Kidney epithelial cell (primary cell): ENCODE measurements at places on chromosomes 4 and X.

DNA sequence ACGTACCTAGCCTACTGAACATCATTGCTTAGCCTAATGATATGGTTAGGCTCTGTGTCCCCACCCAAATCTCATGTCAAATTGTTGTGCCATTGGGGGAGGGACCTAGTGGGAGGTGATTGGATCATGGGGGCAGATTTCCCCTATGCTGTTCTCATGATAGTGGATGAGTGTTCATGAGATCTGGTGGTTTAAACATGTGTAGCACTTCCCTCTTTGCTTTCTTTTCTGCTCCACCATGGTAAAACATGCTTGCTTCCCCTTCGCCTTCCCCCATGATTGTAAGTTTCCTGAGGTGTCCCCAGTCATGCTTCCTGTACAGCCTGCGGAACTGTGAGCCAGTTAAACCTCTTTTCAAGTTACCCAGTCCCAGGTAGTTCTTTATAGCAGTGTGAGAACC, 102.6 kb downstream of the RAPGEF2 start:
- no peak for DNase-seq

- no peak for DNase-seq
These were observed 2.8 kb upstream of the TIFA start for GRCh38 chr4:112288455-112288854.

DNA sequence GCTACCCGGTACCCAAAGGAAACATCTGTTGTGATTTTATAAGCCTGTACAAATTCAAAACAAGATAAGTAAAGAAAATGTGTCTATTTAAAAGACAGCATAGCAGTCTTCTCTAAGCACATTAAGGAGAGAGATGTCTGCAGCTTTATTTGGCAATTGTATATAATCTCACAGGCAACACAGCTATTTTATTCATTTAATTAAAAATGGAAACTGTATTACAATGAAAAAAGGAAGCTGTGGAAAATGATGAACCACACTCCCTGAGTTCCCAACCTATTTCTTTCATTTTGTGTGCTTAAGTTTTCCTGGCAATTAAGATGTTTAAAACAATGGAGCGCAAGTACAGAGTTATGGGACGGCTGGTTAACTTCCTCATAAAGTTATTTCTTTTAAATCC, 78.4 kb downstream of the CBLL2 start:
- no peak for DNase-seq

GRCh38 chr4:120399826-120400225, 333.2 kb upstream of the MAD2L1 start:
- no peak for DNase-seq

DNA sequence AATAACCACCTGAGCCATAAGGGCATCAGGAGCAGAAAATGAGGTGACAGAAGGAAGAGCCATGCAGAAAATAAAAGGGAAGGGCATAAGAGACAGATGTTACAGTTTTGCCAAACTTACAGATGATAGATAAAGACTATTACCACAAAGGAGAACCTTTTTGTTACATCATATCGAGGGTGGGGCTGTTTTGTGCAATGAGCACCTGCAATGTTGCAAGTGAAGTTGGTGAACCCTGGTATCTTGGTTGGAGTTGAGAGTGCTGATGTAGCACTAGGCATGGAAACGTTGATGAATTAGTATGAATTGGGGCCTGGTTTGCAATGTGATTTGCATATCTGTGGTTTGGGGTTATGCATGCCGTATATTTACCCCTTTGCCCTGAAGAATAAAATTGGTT, 119.8 kb upstream of the TEX13D start:
- no peak for DNase-seq

- no peak for DNase-seq
These were observed 17.2 kb downstream of the BTK start for GRCh38 chrX:101368800-101369199.

DNA sequence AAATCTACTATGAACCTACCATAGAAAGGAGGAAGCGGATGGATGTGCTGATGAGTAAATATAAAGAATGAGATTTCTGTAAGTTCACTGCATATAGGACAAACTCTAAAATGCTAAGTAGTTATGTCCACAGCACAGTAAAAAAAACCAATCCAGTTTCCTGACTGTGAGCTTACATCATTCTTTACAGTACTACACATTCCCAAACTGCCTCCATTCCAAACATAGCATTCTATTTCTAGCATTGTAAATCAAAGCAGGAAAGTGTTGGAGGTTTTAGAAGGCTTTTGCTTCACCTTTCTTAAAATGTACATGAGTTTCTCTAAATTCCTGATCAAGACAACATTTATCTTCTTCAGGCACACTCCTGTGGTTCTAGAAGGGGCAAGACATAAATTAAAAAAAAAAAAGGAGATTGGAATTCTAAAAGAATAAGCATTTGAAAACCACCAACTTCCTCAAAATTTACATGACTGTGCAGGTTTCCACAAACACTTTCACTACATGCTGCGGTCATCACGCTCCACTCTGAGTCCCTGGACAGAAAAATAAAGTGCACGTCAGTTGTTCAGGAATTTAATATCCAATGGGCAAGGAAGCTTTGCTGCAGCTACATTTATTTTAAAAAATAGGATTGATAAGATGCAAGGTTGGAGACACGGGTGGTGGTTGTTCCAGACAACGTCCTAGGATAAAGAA, 297.6 kb upstream of the STS start:
- no peak for DNase-seq

- DNase-seq: no peak
These were observed 511 bp upstream of the NKX6-1 start for GRCh38 chr4:84499624-84499982.

DNA sequence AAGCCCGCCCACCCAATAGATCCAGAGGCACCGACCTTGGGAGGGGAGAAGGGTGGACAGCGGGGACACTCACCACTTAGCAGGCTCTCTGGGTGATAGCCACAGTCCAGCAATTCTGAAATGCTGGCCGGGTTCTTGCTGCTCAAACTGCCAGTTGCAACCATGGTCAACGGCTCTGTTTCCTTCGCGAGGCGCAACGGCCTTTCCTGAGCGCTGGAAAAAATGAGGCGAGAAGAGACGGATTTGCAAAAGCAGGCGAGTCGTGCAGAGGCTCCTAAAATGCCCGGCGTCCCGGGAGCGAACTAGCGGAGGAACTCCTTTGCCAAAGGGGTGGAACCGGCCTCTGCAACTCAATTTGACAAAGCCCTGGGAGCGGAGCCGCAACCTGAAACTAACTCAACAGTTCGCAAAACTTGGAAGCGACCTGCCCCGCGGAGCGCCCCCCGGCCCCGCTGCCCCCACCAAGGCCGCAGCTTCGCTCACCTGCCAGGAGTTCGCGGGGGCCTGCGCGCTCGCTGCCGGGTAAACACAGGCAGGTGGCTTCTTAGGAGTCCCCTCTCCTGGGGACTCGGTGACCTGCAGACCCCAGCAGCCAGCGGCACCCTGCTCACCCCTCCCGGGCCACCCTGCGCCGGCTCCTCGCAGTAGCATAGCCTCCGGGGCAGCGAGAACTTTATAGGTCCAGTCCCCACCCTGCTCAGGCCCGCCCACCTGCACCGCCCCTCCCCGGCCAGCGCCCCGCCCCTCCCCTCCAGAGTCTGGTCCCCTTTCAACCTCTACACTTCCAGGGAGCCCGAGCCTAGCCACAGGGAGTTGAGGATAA, at the start of gene DDIT4L:
DDIT4L (minus strand) TSS at position 649 of the 823 bp plus-strand sequence; CDS start at position 164, 485 bp downstream.
- DNase-seq: no peak
